Amniotic stem cell (primary cell): ENCODE measurements at places on chromosomes 5 and 9.

GRCh38 chr5:88502179-88503040, 233.8 kb upstream of the TMEM161B start:
- no peak for DNase-seq

DNA sequence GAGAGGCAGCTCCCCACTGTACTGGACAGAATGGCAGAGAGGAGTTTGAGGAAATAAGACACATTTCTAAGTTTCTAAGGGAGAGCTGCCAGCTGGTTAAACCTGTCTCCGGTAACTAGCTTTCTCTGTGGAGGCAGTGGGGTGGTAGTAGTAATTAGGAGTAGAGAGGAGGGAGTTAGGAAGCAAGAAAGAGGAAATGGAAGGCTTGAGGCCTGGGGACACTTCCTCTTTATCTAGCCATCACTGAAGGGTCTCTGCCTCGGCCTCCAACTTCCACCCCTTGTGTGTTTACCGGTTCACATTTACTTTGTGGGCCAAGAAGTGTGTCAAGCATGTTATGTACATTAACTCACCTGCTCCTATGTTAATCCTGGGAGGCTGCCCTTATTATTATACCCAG, 462.2 kb upstream of the DMAC1 start:
- DNase-seq: no peak

GRCh38 chr9:11192993-11193392, 580.2 kb upstream of the PTPRD start:
- DNase-seq: no peak

DNA sequence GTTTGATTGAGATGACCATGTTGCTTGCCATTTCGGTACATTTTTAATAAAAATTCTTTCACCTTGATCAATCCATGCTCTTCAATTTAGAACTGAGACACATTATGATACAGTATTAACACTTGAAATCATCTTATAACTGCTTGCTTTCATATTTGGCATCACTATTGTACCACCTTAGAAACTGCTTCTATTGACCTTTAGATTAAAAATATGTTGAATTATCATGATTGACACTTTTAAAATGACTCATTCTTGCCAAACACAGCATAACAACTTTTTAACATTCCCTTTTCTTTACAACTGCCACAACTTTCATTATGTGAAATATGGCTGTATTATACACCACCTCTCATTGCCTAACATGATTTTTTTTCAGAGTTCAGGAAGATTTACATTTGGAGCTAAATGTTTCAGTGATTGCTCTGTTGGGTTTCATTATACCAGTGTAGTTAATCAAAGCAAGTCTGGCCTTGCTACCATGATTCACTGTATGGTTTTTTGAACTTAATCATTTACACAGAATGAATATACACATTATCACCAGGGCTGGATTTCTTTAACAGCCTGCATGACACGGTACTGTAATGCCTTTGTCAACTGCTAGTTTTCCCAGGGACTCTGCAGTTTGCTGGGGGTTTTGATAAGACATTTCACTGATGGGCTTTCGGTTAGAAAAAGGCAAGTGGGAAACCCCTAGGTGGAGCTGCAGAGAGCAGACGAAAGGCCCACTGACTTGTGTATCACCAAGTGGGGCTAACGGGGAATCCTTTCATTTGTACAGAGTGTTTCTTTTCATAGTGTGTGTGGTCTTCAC, 93.6 kb upstream of the TLE4 start:
- no peak for DNase-seq

GRCh38 chr5:82330530-82331270, 52.5 kb upstream of the RPS23 start:
- no peak for DNase-seq

- DNase-seq: no peak
Measured at GRCh38 chr9:82410306-82410705, 421.7 kb downstream of the SPATA31D1 start.

DNA sequence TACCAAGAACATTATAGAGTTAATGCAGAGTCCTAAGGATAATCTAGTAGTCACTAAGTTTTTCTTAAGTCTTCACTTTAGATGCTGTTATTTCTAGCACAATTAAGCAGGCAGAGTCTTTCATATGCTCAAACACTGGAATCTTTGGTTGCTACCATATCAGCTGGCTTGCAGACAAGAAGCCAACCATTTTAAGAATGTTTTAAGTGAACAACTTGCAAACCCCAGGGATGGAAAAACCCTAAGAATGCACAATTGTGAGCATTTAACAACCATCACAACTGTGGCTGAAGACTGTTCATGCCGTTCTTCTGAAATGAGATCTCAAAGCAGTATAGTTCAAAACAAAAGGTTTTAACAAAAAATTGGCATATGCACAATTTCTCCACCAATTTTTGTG, 55.1 kb downstream of the CSNK1A1 start:
- no peak for DNase-seq

DNA sequence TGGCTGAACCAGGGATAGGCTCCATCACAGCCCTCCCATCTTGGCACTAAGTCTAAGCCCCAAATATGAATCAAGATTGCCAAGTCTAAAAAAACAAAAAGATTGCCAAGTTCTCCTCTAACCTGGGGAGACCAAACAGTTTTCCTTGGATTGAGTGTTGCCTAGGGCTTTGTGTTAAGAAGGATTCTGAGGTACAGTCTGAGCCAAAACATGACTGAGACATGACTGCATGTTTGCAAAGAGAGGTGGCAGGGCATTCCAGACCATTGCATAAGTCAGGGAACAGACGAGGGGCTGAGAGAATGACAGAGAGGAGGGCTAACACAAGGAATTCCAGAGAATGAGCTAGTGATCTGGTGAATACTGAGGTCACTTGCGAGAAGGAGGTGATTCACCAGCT, 11.4 kb downstream of the LAMC3 start:
- no peak for DNase-seq

DNA sequence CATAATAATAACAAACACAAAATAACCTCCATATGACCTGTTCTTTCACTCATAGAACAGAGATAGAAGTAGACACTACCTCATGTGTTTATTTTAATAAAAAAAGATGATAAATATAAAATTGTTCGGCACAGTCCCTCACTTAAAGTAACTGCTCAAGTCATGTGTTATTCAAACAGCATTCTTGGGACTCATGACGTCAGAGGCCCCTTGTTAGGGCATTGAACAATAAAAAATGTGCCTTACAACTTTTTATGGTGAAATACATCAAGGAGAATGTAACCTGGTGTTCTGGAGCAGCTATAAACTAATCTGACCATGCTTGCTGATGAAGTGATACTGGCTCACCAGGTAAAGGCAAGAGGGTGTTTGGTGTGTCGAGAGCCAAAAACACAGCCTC, 12.2 kb upstream of the NDFIP1 start:
- DNase-seq: no peak
